ENCODE measurements at places on chromosomes 1 and 21.
A peak's percentile ranks its signal among the peaks of the same experiment; 100 is the strongest.

DNA sequence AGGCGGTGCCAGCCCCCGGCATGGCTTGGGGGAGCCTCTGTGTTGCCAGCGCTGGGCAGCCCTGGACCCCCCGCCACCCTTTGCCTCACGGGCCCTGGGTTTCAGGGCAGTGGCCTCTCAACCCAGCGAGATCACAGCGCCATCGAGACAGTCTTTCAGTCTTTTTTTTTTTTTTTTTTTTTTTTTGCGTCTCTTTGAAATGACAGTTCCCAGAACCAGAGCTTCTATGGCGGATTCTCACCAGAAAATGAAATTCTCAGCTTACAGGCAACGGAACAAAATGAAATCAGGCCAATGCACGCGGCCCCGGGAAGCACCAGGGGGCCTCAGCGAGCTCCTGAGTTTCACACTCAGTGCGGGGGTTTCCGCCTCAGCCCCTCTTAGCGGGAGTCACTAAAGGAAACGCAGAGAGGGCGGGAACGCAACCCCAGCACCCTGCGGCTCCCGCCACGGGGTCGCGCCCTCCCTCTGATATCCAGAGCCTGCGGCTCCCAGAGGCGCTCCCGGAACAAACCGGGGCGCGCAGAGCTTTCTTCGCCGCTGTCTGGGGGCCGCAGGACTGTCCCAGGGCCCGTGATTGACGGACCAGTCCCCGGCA is 8.0 kb upstream of the COL6A1 start:
- peak; percentile 54 for DNase-seq

DNA sequence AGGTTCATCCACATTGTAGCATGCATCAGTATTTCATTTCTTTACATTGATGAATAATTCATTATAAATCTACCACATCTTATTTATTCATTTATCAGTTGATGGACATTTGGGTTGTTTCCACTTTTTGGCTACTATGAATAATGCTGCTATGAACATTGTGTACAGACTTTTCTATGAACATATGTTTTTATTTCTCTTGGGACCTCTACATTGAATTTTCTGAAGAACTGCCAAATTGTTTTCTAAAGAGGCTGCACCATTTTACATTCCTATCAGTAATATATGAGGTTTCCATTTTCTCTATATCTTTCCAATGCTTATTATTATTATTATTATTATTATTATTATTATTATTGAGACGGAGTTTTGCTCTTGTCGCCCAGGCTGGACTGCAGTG is 81.3 kb upstream of the SELENON start:
- DNase-seq = no peak

- DNase-seq = no peak
Observed at GRCh38 chr1:18972991-18973390, 16.5 kb upstream of the IFFO2 start.

DNA sequence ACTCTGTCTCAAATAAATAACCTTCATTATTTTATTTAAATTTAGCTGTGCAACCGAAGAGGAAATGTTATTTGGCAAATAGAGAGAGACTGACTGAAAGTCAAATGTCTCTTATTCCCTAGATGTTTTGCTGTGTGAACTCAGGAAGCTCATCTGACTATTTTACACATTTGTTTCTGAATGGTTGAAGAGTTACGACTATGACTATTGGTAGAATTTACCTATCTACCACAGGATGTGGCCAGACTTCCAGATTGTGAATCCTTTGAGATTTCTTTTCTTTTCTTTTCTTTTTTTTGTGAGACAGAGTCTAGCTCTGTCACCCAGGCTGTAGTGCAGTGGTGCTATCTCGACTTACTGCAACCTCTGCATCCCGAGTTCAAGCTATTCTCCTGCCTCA is 5.3 kb upstream of the SDE2 start:
- DNase-seq = no peak

DNA sequence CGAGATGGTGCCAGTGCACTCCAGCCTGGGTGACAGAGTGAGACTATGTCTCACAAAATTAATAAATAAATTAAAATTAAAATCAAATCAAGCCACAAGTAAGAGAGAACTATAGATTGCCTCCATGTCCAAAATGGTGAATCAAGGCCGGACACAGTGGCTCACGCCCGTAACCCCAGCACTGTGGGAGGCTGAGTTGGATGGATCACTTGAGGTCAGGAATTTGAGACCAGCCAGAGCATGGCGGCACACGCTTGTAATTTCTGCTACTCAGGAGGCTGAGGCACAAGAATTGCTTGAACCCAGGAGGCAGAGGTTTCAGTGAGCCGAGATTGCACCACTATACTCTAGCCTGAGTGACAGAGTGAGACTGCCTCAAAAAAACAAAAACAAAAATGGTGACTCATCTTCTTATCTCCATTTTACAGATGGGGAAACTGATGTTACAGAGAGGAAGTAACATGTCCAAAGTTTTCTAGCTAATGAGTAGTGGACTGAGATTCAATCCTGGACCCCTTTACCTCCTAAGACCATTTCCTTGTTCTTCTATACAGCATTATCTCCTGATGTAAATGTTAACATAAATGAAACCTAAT is 99.0 kb upstream of the HNRNPU start:
- DNase-seq = no peak

- no peak for DNase-seq
Observed at GRCh38 chr1:50129201-50129600, 20.5 kb downstream of the ELAVL4 start.

DNA sequence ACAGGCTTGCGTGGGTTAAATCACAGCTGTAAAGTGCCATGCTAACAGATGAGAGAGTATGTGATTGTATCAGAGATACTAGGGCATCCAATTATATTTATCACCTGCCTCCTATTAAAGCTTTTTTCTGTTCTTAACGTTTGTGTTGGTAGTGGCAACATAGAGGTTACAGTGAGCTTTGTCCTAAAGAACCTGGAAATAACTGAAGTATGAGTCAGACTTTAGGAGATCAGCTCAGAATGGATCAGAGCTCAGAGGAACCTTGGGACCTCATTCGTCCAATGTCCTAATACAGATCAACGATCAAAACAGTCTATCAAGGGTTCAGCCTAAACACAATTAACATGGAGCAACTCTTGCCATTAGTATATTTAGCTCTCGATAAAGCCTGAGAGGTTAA is 81.0 kb downstream of the RGS7 start:
- no peak for DNase-seq

DNA sequence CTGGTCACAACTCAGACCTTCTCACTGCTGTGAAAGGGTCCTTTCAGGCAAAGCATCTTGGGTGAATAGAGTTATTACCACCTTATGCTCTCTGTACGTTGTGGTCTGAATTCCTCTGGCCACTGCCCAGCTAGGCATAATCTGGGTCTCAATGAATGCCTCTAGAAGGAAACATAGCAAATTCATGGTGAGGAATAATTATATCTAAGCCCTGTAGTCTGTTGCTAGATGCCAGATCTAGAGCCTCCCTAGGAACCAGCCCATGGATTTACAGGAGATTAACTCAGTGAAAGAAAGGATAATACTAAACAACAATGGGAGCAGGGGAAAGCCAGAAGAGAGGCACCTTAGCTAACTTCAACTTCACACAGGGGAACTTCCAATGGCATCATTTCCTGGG is 2.4 kb upstream of the COL11A1 start:
- DNase-seq = no peak

- DNase-seq = no peak
Observed at GRCh38 chr1:62790716-62791115, 6.8 kb downstream of the ATG4C start.

DNA sequence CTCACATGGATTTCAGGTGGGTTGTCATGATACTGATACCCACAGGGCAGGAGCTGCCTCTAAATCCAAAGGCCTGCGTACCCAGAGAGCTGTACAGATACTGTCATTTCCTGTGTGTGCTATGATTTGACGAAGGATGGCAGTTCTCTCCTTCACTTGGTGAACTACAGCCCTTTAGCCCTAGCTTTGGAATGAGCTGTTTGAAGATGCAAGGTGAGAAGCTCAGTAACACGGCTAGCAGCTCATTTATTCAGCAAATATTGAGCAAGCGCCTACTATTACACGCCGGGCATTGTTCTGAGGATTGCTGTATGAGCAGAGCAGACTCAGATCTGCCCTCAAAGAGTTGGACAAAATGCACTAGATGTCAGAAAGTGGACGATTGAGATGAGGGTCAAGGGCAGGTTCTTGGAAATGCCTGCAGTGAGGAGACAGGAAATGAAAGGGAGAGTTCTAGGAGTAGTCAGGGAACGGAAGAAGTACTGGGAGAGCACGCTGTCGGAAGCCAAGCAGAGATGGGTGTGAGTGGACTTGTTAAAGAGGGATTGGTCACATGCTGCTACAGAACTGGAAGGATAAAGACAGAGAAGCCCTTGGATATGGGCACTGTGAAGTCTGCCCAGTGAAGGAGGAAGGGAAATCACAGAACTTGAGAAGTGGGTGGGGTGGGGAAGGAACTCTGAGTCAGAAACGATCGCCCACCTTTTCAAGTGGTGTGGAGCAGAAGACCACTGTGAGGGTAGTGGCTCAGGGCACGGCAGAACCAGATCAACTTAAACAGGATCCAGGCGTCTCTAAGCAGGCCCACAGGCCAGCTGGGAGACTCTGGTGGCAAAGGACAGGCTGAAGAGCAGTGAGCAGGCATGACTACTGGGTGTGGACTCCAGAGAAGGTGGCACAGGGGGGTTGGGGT is 7.1 kb downstream of the PTGFRN start:
- no peak for DNase-seq

DNA sequence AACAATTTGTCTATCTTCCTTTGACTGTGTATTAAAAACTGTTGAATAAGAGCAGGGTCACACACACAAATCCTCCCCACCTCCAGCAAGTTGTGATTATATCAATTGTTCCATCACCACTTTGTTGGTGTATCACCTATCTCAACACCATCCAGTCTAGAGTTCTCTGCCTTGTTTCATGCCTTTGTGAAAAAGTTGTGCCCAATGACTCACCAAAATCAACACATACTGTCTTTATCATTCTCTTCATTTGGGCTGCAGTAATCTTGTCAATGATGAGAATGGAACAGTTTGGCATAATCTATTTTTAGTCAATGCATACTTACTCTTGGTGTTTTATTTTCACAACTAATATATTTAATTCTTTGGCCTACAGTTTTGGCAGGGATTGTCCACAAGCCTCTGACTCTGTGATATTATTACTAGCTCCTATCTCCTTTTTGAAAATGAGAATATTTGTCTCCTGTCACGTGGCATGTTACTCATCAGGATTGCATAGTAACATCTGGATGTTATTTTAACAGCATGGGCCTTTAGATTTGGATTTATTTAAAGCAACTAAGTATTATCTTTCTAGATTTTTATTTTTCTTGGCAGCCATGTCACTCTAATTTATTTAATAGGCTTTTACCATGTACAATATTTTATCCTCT is 5.1 kb downstream of the C1orf87 start:
- no peak for DNase-seq

DNA sequence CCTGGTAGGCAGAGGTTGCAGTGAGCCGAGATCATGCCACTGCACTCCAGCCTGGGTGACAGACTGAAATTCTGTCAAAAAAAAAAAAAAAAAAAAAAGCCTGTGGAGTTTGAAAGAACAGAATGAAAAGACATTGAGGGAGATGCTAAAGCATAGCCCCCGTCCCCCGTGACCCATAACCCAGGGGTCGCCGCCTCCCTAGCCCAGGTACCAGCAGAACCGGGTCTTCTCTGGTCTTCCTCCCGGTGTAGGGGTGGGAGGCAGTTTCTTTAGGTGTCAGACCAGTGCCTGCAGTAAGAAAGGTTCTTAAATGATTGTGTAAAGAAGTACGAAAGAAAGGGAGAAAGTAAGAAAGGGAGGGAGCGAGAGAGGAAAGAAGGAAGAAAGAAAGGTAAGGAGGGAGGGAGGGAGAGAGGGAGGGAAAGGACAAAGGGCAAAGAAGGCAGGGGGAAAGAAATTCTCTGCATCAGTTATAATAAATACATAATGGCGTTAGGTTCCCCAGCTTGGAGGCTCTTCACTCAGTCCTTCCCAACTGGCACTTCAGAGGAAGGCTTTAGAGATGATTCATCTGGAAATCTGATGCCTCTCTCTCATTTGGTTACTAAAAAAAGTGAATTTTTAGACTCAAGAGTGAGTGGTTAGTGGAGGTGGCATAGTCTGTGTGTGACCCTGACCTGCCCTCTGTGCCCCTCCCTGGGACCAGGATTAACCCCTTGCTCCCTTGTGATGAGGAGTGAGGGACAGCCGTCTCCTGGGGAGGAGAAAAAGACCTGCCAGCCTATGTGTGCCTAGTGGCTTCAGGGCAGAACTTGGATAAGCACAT is 1.1 kb downstream of the IL24 start:
- no peak for DNase-seq

DNA sequence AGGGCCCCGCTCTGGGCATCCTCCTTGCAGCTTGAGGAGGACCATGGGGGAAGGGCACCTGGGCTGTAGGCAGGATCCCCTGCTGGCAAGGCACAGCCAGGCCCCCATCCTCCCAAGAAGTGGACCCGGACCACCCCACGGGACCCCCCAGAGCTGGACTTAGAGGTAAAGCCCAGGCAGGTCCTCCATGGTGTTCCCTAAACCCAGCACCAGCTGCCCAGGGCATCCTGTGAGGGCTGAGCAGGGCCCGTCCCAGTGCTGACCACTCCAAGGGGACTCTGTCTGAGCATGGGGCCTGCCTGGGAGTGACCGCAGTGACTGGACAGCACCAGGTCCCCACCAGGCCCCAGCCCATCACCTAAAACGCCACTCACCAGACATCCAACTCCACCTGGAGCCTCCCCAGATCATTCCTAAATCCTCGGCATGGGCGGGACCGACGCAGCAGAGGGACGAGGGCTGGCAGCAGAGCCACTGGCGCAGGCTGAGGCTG is 21.3 kb downstream of the COL6A2 start:
- no peak for DNase-seq

DNA sequence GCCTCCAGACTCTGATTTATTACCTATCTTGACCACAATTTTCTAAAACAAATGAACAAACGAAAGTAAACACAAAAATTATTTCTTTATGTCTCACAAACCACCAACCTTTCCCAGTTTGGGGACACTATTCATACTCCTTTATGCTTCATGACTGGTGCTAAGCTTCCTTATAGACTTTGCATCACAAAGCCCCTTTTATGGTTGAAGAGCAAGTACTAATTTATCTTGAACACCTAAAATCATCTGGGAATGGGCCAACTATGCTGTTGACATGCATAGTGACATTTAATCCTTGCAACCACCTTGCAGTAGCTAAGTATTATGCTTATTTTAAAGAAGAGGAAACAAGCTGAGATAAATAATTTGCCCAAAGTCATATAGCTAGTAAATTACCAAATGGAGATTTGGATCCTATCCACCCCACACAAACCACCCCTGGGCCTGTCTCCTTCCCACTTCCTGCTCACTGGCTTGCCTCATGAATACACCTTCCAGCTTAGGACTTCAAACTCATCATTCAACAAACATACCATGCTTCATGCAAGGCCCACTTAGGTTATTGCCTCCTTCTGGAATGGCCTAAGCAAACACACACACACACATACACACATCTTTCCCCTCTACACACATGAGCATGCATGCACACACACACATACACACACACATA is 192.2 kb downstream of the PLPP3 start:
- DNase-seq = no peak

DNA sequence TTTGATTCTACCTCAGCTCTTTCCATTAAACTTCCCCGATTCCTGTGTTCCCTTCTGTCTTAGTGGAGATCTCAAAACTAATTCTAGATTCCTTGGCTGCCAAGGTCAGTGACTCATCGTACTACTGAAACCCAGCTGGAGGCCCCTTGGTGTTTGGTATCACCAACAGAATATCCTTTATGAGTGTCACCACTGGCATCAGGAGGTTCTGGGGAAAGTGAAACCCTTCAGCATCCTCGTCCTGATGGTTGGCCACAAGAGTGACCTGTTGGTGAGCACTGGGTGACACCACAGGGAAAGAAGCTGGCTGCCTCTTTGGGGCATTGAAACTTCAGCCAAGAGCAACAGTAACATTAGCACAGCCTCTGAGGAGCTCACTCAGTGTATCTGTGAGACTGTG is 9.6 kb downstream of the RAB42 start:
- DNase-seq = no peak

GRCh38 chr21:34213959-34214358 is 140.6 kb downstream of the MRPS6 start:
- DNase-seq = no peak

Data from SHP77 (cell line).